ENCODE measurements at places on chromosomes 6 and 20.

- no peak for DNase-seq
Observed at GRCh38 chr6:44079672-44080071, 47.6 kb downstream of the MRPL14 start.

DNA sequence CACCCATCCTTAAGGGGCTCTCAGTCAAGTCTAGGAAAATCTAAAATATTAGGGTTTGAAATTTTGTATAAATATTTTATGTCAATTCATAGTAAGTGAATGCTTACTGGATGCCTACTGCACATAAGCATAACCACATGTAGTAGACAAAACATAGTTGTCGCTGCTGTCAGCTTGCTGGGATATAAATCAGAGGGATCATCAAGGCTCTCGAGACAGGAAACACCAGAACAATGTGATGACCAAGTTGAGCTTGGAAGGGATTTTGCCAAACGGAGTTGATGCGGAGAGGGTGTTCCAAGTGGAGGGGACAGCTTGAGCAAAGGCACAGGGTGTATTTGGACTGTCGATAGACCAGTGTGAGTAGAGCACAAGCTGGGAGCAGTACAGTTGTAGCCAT, 105.8 kb upstream of the SUPT3H start:
- DNase-seq = no peak

DNA sequence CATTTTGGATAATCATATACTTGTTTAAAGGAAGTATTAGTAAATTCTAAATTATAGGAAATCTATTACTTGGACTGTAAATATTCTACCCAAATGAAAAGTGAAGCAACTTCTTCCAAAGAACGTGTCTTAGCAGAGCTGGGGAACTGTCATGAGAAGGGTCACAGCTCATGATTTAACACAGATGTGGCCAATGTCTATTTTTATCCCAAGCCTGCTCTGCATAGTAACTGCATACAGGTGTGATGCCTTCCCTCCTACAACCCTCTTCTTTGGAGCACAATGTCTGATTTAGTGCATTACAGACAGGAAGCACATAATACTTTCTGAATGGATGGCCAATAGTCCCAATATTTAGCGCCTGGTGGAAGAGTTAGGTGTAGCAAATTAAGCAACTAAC, 138.7 kb upstream of the THEMIS start:
- DNase-seq = no peak

DNA sequence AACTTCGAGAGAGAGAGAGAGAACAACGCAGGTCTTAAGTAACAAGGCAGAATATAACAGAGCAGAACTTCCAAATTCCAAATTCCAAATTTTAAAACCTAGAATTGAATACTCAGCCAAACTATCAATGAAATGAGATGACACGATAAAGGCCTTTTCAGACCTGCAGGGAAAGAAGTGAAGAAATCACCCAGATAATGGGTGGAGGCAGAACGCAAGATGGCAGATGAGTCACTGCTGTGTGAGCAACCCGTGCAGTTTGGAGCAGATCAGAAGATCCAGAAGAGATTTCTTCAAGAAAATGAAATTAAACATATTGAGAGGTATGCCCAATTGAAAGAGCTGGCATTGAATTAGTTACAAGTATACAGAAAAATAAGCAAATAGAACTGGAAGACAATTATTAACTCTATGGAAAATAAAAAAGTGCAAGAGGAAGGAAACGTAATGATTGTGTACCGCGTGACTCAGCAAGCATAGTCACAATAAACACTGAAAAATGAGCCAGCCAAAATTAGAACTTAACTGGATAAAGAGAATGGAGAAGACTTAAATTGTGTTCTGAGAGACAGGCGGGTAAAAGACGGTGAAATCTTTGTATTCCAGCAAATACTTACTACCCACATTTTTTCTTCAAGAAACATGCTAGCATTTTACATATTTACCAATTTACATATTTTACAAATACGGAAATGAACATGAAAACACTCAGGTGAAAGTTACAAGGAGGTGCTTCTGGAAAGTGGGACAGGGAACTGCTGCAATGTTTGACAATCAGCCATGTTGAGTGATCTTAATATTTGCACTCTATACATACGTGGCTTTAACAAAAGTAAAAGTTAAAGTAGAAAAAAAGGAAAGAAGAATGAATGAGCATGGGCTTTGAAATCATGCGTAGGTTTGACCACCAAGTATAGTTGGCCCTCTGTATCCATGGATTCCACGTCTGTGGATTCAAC, 87.9 kb upstream of the CDYL start:
- peak; percentile 84 for DNase-seq

DNA sequence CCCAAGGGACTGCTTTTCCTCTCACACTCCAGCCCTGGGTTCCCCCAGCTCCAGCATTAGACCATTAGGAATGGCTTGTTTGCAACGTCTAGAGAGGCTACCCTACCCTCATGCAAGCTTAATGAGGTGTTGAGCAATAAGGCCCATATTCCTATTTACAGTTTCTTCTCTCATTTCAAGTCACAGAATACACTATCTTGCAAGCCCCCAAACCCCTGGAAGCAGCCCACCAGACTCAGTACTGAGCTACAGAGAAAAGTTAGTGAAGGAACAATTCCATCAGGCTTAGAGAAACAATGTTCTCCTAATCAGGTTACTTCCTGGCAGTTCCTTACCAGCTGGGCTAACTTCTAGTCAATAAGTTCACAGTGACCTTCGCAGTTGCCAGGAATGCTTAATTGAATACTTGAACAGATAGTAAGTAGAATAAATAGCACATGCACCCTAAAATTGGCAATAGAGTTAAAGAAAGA, 606.5 kb upstream of the NOX3 start:
- no peak for DNase-seq

DNA sequence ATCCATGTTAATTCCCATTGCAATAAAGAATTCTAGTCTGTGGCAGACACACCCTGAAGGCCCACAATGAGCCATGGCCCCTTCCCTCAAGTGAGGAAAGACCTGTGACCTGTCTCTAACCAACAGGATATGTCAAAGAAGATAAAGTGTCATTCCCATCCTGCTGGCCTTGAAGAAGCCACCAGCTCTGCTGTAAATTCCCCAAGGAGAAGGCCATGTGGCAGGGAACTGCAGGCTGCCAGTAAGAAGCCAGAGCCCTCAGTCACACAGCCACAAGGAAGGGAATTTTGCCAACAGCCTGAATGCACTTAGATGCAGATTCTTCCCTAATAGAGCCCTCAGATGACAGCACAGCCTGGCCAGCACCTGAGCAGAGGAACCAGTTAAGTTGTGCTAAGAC, 24.8 kb downstream of the VIP start:
- no peak for DNase-seq

DNA sequence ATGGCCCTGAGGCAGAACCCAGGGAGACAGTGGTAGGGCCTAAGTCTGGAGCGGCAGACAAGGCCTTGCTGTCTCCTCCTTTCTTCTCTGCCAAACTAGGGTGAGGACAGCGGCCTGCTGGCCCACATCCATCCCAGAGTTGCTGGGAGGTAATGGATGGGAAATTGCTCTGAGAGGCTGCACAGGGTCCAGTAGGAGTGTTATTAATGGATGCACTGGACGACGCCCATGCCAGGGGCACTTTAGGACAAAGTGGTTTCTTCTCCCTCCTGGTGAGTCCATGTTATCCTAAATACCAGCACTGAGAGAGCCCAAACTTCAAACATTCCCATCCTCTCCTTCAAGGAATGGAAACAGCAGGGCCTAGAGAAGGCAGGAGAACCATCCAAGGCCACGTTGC, 28.3 kb upstream of the PREX1 start:
- no peak for DNase-seq

DNA sequence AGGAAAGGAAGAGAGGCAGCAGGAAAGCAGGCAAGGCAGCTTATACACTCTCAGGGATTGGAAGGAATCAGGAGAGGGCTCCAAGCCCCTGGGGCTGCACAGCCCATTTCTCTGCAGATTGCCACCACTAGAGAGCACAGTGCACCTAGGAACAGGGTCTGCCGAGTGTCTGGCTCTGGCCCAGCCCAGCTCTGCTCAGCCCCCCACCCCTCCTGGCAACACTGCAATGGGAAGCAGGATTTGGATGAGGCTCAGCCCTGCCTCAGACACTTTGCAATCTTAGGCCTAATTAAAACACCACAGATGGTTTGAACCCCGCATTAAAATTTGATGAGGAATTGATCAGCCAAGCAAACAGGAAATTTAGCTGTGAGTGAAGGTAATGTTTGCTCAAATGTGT, 252.7 kb downstream of the DHX35 start:
- DNase-seq = no peak

GRCh38 chr6:16274483-16274882, 36.1 kb downstream of the GMPR start:
- no peak for DNase-seq

- DNase-seq = no peak
Observed at GRCh38 chr6:17519120-17519519, 81.0 kb upstream of the FAM8A1 start.

DNA sequence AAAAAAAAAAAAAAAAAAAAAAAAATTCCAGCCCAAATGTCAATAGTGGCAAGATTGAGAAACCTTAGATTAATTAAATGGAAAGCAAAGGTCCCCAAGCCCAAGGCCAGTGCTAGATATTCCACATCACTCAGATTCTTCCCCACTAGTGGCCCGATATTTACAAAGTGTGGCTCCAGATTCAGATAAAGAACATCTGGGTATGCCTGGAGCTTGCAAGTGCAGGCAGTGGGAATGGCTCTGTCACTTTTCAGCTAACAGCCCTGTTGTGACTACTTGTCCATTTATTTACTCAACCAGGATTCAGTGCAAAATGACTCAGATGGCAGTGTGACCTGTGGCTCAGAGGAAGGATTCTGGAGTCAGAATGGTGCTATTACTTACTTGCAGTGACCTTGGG, 8.2 kb upstream of the KCNB1 start:
- DNase-seq = no peak

- no peak for DNase-seq
Observed at GRCh38 chr20:20293691-20294385, 74.1 kb upstream of the INSM1 start.

GRCh38 chr6:55450005-55450404, 122.7 kb downstream of the GFRAL start:
- DNase-seq = no peak

GRCh38 chr6:1617466-1618310, 8.0 kb downstream of the FOXC1 start:
- no peak for DNase-seq

GRCh38 chr6:133999305-133999704, 46.3 kb downstream of the TBPL1 start:
- no peak for DNase-seq

DNA sequence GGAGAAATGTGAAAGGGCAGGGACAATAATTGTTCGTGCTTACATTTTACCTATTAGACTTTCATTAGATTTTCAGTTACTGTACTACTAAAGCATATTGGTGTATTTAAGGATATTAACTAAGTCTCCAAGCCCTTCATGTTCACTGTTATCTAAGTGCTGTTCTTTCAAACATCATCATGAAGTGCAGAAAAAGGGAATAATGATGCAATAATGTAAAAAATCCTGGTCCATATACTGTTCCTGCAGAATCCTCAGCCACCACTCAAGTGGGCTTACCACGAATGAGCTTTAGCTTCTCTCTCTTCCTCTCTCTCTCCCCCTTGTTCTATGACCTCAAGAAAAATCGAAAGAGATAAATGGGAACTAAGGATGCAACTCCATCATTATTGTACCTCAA, 600.7 kb downstream of the UTRN start:
- no peak for DNase-seq

DNA sequence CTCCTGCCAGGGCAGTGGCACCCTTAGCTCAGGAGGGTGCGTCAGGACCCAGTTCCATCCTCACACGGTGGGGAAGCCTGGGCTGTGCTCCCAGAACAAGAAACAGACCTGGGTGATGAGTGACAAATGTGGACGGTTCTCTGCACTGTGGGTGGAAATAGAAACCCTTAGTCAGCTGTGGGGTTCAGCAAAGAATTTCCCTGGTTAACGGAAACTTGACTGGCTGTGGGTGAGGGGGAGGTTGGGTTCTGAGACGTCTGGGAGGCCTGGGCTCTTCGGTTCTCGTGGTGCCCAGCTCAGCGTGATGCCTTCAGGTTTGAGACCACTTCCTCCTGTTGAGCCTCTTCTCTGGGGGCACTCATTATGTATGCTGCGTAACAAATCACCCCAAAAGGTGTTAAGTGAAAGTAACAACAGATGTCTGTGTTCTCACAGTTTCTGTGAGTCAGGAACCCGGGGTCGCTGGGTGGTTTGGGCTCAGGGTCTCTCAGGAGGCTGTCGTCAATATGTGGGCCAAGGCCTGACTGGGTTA, 53.1 kb upstream of the FAM83D start:
- no peak for DNase-seq

DNA sequence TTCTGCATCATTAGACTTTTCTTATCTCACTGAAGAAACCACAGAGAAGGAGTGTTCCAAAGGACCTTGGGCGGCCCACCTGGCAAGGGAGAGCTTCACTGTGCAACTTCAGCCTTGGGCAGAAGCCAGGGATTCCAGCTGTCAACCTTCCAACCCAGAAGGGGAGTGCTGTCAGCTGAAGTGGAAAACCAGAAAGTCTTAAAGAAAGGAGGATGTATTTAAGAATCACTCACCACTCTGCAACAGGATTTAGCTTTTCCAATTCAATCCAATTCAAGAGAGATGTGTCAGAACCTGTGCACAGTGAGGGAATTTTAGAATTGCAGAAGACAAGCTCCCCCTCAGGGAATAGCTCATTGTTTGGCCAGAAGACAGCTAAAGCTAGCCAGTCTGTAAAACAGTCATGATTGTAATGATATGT, 553.7 kb downstream of the CD83 start:
- no peak for DNase-seq

GRCh38 chr20:4465855-4466545, 255.7 kb upstream of the PRND start:
- DNase-seq = no peak

DNA sequence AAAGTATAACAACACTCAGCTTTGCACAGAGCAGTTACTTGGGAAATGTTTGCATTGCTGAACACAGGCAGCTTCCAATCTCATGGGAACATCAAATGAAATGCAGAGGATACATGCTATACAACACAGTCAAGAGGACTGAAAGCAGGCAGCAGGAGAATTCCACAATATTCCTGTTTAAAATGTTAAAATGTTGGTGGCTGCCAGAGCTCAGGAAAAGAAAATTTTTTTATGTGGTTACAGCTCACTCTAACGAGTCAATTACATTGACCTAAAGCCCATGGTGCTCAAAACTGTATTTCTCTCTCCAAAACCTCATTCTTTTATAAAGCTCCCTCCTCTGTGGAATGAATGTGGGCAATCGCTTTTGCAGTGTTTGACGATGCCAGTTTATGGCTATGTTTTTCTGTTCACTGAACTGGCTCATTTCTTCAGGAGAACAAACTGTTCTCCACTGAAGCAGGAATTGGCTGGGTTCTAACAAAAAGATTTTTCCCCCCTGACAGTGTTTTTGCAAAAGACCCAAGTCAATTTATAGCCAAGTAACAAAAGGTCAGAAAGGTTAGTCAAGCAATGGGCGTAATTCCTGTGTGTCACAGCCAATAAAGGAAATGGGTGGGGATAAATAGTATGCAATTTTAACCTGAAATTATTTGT, 69.0 kb downstream of the ZHX3 start:
- DNase-seq = no peak

DNA sequence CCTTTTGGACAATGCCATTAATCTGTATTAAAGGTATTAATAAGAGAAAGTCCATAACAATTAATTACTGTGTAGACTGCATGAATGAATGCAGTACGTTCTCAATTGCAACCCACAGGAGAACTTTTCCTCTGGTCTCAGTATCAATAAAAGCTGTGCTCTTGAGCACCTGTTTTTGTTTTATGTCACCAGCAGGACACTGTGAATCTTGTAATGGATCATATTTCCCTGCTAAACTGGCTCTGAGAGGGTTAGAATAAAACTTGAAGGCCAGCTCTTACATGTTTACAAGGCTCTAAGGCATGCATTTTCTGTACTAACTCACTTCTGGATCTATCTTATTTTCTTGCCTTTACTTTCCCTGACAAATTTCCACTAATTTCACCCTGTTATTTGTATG, 214.3 kb upstream of the PLN start:
- no peak for DNase-seq
